Activated CD4-positive, CD25-positive, alpha-beta regulatory T cell treated with anti-CD3 and anti-CD28 coated beads, Interleukin-2, amount 50 U/mL, for 72 hours (primary cell): ENCODE measurements at places on chromosomes 12 and 14.

- DNase-seq: no peak
Measured at GRCh38 chr12:27583057-27583797, 59.2 kb downstream of the PPFIBP1 start.

- DNase-seq: no peak
Measured at GRCh38 chr12:43883311-43883710, 47.4 kb downstream of the TMEM117 start.

DNA sequence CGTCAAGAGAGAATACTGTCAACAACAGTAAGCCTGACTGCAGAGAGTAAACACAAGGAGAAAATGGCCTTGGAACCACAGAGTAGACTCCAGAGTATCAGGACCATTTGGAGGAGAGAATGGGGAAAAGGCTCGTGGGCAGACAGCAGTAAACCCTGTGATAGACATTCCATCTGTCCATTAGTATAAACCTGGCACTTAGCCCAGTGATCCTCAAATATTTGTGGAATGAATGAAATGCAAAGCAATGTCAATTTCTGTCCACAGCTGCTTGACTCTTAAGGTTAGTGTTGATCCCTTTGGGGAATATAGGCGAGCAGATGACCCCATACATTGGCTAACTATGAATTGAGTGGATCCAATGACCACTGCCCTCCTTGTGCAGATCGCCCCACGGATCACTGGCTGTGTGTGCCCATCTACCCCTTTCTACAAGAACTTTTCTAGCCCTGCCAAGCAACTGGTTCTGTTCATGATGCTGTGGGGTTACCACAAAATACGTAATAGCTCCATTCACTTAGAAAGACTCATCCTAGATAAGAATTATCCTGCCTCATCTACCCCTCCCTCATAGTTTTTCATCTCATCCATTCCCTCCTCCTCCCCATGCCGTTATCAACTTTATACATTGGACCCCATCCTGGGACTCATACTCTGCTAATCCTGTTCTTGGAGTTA lies 846.8 kb downstream of the NRXN3 start:
- DNase-seq: no peak

DNA sequence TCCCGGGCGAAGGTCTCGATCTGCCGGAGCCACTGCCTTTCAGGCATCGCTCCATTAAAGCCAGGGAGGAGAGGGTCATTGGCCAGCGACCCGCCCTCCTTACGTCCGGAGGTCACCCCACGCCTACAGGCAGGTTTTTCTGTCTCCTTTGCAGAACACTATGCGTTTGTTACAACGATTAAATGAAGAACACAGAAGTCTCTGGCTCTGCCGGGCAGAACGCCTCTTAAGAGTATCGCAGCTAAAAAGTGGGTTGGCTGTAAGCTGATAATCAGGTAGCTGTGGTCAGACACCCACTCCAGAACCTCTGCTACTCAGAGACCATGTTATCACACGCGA lies 15.0 kb downstream of the OTX2 start:
- no peak for DNase-seq

DNA sequence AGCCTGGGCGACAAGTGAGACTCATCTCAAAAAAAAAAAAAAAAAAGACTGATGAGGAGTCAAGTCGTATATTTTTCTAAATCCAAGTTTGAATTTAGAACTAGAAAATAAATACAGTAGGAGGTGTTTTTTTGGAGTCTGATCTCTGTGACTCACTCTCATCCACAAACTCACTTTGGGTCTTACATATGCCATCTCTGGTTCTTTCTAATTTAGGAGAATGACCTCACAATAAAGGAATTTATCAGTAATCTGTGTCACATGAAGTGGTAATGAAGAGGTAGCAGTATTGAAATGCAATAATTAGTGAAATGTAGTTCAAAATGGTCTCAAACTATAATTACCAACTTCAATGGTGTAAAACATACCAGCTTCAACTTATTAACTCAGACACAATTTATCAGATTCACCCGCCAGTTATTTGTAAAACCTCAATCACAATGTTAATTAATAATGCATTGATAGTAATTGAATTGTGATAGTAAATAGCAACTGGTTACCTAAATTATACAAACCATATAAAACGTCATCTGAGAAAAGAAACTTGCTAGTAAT lies 4.4 kb upstream of the CFL2 start:
- no peak for DNase-seq

GRCh38 chr14:53346988-53347387 lies 193.9 kb upstream of the DDHD1 start:
- DNase-seq: no peak

- DNase-seq: no peak
Measured at GRCh38 chr12:42130672-42131402, 13.8 kb downstream of the GXYLT1 start.

GRCh38 chr12:116636608-116637519 lies 77.7 kb downstream of the MAP1LC3B2 start:
- no peak for DNase-seq

- DNase-seq: no peak
Measured at GRCh38 chr14:100680439-100681051, 46.1 kb upstream of the DLK1 start.

DNA sequence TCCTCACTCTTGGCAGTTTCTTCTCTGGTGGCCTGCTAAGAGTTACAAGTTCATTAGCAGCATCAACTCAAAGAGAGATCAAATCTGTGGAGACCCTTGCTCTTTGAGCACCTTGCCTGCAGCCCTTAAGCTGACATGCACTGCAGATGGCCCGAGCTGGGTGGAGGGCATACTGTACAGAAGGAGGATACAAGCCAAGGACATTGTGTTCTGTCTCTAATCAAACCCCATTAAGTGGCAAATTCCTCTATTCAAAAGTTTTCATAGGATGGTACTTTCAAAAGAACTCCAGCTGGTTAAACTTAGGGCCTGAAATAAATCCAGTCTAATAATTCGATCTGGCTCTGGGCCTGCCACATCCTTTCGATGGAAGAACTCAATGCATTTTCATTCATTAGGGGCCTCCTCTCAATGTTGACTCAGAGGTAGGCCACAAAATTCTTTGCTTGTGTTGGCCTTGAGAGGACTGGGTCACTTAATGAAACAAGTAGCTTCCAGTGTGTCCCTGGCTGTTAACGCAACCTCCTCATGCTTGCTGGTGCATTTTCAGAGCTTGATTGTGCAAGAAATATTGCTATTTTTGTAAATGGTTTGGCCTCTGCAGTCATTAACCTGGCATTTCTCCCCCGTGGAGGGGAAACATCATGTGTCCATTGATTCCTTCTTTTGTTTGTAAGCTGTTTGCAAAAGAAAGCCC lies 318.2 kb downstream of the NUAK1 start:
- no peak for DNase-seq

GRCh38 chr12:64810831-64811230 lies 13.6 kb upstream of the TBC1D30 start:
- no peak for DNase-seq

- no peak for DNase-seq
Measured at GRCh38 chr14:94638339-94638738, 26.1 kb downstream of the SERPINA3 start.

GRCh38 chr14:38168416-38168815 lies 39.3 kb upstream of the SSTR1 start:
- no peak for DNase-seq

- no peak for DNase-seq
Measured at GRCh38 chr12:97038834-97039233, 131.8 kb downstream of the NEDD1 start.

- peak; percentile 42 for DNase-seq
Measured at GRCh38 chr14:75333606-75334548, 55.2 kb downstream of the FOS start.

DNA sequence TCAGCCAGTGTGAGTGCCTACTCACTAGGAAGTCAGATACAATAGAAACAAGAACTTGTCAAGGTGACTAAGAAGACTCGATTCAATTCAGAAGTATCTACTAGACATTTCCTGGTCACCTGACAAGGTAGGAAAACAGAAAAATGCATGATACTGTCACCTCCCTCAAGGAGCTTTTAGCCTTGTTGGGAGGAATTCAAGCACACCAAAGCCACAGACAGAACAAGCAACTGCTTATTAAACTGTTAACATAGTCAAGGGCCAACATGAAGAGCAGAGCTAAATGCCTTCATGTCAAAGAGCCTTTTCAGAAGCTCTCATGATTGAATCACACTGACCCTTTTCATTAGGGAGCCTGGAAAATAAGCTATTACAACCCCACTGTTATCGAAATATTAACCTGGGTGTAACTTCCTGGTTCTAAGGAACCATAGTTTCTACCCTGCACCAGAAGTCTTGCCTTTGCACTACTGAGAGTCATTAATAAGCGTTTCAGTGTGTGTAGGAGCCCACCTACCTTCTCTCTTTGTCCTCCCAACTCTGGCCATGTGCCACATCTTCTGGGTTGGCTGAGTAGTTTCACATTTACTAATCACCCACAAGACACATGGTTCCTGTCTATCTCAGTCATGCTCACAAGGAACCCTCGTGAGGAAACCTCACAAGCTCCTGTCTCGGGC lies 31.0 kb upstream of the LGALS3 start:
- peak; percentile 40 for DNase-seq

DNA sequence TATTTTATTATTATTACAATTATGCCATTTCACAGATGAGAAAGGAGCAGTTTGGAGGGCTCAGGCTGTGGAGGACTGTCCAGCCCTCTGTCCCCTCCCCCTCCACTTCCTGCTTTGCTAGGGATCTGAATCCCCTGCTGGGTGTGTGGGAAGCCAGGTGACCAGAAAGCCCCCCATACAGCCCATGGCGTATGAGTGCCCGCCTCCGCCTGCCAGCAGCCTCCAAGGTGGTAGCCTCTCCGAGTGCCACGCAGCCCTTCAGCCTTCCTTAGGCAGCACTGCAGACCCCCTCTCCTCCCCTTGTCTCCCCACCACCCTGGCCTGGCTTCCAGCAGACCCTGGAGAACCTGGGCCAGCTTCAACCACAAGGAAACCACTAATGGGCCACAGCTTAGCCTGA lies 12.6 kb downstream of the DTX1 start:
- DNase-seq: no peak

- DNase-seq: no peak
Measured at GRCh38 chr14:91361233-91361811, 56.3 kb downstream of the CCDC88C start.

DNA sequence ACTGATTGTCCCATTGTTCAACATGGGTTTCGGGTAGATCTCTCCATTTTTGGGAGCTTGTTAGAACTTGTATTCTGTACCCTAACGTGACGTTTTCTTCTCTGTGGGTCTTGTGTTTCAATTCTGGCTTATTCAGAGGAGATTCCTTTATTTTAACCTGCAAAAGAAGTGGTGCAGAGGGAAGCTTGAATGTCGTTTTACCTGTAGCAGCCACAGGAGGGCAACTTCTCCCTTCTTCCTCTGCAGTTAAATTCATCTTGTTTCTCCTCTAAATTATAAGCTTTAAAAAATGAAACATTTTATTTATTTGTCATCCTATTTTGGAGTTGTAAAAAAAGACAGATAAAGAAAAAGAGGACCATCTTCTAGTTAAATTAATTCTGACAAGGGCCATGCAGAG lies 13.7 kb upstream of the CLEC4D start:
- no peak for DNase-seq

DNA sequence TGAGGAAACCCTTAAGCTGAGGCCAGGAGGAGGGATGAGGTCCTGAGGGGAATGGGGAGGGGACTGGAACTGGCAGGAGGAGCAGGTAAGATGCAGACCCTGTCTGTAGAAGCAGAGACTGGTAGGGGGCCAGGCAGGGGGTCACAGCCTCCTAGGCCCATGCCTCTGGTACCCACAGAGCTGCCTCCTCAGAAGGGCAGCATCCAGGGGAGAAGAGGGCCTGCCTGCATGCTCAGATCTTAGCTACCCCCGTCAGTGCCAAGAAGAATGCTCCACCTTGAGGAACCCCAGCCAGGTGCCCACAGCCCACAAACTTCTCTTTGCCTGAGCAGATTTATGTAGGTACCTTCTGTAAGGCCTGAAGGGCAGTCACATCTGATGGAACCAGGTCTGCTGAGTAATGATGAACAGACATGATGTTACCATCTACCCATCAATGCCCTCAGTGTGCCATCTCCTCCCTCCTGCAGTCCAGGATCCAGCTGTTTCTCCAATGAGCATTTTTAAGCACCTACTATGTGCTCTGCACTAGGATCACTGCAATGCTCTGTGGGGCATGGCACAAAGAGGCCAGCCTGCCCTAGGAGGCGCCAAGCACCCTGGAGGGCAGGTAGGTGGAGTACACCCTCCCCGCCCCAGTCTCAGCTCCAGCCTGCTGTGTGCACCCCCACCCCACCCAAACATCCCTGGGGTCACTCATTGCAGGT lies 24.8 kb upstream of the ZFP36L1 start:
- no peak for DNase-seq

- no peak for DNase-seq
Measured at GRCh38 chr12:91922674-91923073, 223.0 kb downstream of the BTG1 start.

- no peak for DNase-seq
Measured at GRCh38 chr12:71139153-71139735, 18.6 kb downstream of the TSPAN8 start.

DNA sequence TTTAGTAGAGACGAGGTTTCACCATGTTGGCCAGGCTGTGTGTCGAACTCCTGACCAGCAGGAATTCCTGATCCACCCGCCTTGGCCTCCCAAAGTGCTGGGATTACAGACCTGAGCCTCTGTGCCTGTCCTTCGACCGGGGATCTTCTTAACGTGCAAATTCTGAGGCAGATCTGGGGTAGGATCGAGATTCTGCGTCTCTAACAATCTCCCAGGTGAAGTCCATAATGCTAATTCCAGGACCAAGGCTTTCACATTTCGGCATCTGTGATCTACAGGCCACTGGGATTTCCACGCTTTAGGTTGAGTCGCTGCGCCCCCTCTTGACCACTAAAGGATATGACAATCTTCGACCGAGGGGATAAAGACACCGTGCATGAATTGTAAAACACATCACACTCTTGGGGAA lies 24.8 kb downstream of the FOS start:
- peak; percentile 52 for DNase-seq

DNA sequence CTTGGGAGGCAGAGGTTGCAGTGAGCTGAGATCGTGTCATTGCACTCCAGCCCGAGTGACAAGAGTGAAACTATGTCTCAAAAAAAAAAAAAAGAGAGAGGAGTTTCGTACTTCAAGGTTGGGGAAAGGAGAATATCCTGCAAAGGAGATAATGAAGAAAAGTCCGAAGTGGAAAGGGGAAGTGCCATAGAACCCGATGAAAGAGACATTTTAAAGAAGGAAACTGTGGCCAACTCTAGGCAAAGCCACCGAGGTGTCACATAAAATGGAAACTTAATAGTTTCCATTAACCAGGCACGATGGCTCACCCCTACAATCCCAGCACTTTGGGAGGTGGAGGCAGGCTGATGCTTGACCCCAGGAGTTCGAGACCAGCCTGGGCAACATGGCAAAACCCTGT lies 15.0 kb upstream of the LTBP2 start:
- no peak for DNase-seq

DNA sequence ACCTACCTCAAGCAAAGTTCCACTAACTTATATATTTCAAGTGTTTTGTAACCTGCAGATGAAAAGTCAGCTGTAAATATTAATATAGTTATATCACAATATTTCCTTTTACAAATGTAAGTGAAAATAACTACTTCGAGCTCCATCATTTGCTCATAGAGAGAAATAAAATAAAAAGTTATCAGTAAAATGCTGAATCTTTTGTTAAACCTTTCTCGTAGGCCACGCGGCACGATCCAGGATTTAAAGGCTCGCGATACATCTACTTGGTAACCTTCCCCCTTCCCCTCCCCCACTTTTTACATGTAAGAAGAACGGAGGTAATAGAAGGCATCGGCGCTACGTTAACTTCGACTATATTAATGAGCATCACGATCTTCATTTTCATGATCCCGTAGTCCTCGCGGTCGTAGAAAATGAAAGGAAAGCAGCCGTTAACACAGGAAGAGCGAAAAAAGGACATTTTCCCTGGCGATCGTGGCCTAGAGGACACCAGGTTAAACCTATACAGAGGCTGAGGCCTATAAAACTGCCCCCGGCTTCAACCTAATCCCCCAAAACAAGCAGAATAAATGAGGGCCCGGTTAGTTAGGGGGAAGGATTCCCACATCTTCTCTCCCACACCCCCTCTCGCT lies 508 bp downstream of the HNRNPC start:
- DNase-seq: no peak
